Stromal cell of bone marrow (primary cell): ENCODE measurements at places on chromosomes 16 and 17.
A peak's percentile ranks its signal among the peaks of the same experiment; 100 is the strongest.

DNA sequence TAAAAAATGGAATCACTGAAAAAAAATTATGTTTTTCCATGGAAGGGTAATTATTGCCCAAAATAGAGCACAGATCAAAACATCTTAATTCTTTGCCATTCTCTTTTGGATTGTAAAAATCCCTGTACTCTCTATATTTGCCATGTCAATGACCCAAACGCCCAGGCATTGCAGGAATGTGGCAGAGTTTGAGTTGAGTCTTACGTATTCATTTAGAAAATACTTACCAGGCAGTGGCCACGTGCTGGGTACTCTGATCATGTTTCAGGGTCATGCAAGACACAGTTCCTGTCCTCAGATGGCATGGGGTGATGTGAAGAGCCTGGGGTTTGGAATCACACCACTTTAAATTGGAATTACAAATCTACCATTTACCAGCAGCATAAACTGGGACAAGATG lies 267.7 kb downstream of the ABCC12 start:
- peak; percentile 23 for DNase-seq

GRCh38 chr16:67026570-67026969 lies 2.4 kb upstream of the CBFB start:
- DNase-seq, result no peak

DNA sequence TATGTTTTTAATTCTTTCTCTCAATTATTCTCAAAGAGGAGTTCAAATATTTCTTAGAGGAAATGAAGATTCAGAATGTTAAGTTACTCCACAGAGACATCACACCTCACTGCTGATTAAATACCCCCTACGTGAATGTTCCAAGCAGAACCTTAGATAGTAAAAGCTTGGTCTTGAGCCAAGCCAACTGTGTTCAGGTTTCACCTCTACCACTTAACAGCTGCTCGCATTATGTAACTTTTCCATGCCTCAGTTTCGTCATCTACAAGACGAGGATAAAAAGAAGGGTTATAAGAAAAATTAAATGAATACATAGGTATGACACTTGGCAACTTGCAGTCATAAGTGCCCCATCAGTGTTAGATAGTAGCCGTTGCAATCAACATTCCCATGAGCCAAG lies 356.2 kb downstream of the RBFOX1 start:
- no peak for DNase-seq

DNA sequence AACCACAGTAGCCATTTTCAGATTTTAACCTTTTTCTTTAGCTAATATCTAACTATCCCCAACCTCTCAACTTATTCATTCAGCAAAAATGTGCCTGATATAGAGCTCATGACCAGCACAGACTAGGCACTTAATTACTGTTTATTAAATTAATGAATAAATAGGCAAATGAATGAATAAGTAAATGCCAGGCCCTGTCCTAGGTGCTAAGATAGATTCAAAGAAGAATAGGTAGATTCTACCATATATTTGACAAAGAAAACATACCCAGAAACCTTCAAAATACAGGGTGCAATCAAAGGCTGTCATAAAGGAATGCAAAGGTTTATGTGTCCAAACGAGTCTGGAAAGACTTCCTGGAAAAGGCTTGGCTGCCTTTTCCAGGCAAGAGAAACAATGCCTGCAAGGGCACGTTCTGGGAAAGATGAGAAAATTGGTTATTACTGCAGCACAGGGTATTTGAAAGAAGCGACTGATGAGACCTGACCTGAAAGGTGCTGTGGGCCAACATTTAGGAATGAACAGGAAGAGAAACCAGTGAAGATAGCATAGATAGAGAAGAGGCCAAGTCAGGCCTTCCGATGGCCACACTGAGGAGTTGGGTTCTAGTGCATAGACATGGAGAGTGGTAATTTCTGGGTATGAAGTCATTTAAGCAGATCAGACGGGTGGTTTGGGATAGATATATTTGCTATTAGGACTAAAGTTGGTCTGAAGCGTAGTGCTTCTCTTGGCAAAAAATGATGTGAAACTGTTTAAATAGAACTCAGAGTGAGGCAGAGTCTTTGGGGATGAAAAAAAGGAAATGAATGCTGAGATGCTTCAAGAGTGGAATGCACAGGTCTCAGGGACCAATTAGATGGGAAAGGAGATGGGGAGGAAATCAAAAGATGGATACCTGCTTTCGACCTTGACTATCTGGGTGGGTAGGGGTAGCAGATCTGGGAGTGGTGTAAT lies 11.4 kb upstream of the CCL2 start:
- DNase-seq, result no peak

DNA sequence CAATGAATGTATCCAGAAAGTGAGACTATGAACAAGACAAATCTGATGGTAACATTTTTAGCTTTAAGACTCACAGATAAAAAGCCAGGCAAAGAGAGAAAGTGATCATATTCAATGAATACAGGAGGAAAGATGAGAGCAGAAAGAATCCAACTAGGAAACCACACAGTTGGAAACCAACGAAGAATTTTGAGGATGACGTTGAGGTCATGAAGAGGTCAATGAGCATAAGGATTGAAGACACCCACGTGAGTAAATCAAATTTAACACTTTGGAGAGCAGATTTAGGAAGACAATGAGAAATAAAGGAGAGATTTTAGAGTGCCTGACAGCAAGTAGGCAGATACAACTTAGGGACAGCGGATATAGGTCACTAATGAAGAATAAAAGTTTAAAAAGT lies 948.1 kb downstream of the KCNJ2 start:
- no peak for DNase-seq

DNA sequence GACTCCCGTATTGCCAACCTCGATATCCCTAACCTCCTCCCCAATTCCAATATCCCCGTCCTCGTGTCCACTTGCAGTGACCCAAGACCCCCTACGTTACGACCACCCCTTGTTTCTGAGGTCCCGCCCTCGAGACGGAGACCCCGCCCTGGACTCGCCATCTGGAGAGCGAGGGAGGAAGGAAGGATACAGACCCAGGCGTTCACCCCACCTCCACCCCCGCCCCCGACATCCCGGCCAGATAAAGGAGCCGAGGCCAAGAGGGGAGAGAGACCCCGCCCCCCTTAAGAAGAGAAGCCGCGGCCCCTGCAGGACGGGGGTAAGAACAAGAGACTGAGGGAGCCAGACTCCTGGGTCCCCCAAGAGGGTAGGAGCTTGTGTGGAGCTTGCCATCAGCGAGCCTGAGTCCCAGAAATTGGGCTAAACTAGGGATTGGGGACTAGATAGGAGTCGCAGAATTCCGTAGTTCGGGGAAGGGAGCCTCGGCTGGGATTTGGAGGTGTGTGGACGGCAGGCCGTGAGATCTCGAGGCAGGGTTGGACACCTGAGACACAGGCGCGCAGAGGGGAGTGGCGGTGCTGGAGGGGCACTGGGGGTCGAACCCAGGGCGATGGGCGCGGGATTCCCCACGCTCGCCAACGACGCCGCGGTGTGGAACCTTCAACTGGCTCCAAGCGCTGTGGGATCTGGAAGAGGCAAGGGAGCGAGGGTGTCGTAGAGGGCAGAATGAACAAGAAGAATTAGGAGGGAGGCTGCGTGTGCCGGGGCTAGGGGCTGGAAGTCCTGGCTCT lies at the start of gene BCL6B:
Gene BCL6B (plus strand): TSS at position 270 of the 791 bp plus-strand sequence. CDS start 622 bp downstream, outside the sequence.
- DNase-seq, result no peak

GRCh38 chr17:40590742-40591141 lies 25.5 kb upstream of the CCR7 start:
- no peak for DNase-seq

DNA sequence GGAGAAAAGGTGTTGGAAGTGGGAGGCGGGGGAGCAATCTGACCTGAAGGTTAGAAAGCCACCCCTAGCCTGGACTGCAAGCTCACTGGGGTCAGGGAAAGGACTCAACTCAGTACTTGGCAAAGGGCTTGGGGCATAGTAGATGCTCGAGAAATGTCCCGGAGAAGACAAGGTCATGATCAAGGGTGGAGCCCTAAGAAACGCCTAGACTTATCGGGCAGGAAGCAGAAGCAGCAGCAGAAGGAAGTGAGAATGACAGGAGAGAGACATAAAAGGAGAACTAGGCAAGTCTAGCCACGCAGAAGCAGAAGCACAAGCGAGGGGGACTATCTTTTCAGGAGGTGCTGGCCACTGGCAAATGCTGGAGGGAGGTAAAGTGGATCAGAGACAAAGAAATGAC lies 10.2 kb downstream of the COTL1 start:
- DNase-seq, result no peak

DNA sequence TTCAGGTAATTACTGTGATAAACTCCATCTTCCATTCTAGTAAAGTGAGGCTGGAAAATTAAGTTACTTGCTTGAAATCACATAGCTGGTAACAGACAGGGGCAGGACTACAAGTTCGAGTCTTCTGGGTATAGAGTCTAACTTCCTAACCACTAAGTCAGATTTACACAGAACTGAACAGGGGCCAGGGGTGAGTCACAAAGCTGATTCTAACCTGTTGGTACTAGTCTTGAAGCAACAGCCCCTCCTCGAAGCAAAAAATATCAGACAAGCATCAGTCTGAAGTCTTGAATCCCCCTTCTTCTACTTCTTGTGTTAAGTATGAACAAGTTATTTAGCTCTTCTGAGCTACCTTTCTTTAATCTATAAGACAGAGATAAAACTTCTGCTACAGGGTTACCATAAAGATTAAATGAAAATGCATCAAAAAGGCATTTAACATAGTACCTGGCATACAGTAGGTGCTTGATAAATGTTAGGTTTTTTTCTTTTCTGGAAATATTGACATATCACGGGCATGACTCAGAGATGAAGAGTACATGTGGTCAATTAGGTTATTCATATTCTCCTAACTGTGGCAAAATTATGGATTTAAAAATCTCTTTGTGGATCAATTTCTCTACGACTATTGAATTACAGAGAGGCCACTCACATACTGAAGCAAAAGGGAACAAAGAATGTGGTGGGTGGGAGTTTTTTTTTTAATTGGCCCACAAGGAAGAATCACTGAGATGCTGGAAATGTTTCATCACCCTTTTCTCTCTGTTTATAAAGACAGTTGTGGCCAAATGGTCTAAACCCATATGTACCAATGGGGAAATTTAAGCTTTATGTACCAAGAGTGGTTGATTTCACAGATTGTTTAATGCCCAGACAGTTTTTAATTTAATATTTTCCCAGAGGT lies 266.9 kb upstream of the DYNLRB2 start:
- peak; percentile 25 for DNase-seq

- DNase-seq, result no peak
Observed at GRCh38 chr16:81513204-81514040, 68.8 kb downstream of the CMIP start.

DNA sequence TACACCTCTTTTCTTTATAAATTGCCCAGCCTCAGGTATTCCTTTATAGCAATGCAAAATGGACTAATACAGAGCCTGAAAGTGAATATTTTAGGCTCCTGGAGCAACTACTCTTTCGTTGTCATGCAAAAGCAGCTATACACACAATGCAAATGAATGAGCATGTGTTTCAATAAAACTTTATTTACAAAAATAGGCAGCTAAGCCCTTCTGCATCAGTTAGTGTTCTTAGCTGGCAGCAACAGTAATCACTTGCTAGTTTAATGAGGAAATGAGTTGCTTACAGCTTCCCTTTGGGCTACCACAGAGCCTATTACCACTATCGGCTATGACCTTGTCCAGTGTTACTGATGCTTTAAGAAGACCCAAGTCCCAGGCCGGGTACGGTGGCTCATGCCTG lies 402.9 kb downstream of the XYLT1 start:
- DNase-seq, result no peak

DNA sequence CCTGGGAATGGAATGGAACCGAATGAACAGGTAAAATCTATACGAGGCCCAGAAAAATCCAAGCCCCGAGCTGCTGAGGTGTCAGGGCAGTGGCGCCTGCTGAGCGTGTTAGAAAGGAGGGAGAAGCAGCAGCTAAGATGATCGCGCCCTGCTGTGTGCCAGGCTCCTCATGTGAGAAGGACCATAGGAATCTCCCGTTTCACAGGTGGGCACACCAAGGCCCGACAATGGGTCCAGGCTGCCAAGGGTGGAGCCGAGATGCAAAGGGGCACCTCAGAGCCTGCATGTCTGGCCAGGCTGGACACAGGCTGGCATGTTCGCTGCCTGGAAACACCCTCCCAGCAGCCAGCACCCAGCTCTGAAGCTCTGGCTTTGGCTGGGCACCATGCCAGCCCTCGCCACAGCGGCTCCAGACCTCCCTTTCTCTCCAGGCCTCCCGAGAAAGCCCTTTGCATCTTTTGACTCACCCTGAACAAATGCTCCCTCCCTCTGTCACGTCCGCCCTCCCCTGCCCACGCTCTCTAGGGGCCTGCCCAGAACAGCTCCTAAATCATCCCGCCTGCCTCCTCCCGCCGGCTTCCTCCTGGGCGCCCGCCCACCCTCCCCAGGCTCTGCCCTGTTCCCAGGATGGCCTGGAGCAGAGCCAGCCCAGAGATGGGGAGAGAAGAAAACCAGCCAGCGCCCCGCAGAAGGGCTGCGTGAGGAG lies 217.8 kb upstream of the GSE1 start:
- DNase-seq, result peak; percentile 94

GRCh38 chr17:62884781-62885180 lies 76.7 kb upstream of the MARCHF10 start:
- DNase-seq, result no peak

DNA sequence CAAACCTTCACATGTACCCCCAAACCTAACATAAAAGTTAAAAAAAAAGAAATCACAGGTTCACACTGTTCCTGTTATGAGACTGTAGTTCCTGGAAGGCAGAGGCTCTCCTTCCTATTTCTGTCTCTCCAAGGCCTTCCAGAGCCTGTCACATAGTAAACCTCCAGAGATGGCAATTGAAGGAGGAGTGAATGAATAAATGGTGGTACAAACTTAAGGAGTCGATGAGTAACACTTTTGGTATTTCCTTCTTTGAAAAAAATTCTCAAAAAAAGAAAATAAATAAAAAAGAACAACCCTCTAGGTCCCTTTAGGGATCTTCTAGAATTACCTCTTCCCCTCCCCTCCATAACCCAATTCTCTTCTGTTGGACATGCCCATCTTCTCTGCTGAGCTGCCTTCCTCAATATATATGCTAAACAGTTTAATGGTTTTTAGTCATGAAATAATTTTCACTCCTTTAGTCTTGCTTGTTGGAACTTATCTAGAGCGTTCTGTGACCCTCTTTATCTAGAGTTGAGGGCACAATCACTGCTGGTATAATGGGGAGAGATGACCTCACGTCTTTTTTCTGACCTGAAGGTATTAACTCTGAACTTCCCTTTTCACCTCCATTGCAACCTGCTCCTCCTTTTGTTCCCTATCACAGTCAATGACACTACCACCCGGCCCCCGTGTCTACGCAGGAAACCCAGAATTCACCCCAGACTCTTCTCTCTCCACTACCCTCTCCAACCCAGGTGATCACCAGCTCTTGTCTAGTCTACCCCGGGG lies 1.7 kb upstream of the TAF15 start:
- no peak for DNase-seq

DNA sequence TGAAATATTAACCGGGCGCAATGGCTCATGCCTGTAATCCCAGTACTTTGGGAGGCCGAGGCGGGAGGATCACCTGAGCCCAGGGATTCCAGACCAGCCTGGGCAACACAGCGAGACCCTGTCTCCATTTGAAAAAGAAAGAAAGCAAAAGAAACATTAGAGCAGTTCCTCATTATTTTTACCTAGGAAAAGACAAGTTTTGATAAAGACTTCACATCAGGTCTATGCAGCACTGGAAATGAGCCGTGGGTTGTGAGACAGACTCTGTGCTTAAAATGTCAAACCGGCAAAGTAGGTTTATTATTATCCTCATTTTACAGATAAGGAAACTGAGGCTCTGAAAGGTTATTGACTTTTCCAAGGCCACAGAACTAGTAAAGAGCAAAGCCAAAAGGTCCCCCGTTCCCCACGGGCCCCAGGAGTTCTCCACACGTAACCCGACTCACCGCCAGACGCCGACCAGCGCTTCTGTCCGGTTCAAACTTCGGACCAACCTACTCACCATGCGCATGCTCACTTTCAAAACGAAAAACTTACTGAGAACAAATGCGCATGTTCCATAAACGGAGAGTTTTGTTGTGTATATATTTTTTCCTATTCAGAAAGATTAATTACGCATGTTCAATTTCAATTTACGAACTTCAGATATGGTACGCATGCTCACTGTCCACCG lies 356 bp downstream of the TUBD1 start:
- peak; percentile 97 for DNase-seq
